Stimulated activated CD8-positive, alpha-beta memory T cell treated with anti-CD3 and anti-CD28 coated beads, Interleukin-15, amount 100 ng/mL, for 24 hours (primary cell): ENCODE measurements at places on chromosomes 2 and 18.

DNA sequence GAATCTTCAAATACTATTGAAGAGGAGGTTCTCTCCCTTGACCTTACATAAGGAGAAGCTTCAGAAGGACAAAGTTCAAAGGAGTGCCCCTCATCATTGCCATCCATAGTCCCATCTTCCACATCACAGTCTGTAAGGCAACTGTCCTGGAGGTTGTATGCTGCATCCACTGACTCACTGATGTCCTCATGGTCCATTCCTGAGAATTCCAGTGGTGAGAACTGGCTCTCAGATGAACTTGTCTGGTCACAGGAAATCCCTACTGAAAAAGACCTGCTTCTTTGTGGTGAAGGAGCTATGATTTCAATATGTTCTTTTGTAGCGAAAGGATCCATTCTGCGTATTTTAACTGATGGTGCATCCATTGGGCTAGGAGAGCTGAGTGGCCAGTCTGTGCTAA is 52.2 kb downstream of the EIF2AK3 start:
- DNase-seq, result no peak

- DNase-seq, result no peak
These were observed 83.0 kb downstream of the XRCC5 start for GRCh38 chr2:216192181-216192580.

- DNase-seq, result no peak
These were observed 17.5 kb upstream of the PKDCC start for GRCh38 chr2:42030200-42030759.

GRCh38 chr2:123073371-123073770 is 951.7 kb upstream of the CNTNAP5 start:
- DNase-seq, result no peak

GRCh38 chr2:95079199-95079683 is 42.4 kb downstream of the MRPS5 start:
- DNase-seq, result no peak

DNA sequence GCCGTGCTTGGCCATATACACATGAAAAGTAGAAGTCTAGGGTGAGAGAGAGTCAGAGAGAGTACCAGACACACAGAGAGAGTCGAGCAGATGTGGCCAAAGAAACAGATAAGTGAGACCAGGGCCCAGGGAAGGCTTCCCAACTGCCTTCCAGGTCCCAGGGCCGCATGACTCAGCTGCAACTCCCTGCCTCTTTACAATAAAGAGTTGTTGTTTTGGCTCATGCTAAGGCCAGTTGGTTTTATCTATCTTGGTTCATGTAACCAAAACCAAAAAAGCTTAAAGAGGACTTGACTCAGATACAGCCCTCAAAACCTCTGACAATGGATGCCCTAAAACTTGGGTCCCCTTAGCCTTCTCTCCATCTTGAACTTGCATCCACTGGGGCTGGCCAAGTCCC is 36.9 kb downstream of the REEP1 start:
- DNase-seq, result no peak

DNA sequence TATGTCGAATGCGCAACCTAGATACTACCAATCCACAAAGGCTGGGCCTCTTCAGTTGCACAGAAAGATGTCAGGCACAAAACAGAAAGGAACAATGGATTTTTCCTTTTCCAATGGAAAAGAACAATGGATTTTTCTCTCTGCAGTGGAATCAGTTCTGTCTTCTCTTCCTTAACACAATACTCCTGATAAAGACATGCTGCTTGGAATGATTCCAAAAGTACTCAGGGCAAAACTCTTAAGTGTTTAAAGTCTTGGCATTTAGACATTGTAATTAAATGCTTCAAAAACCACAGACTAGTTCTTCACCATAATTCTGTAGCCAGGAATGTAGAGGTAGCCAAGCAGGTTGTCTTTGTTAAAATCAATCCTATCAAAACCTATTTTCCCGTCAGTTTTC is 46.7 kb upstream of the FLACC1 start:
- no peak for DNase-seq

- no peak for DNase-seq
These were observed 46.1 kb downstream of the CDCA7 start for GRCh38 chr2:173400760-173401159.

GRCh38 chr18:32122039-32122438 is 30.4 kb downstream of the RNF138 start:
- no peak for DNase-seq

- no peak for DNase-seq
These were observed 6.4 kb upstream of the NPPC start for GRCh38 chr2:231932711-231932970.
